Osteoblast (primary cell): ENCODE measurements at places on chromosomes 16 and 17. TPM values are rescaled to one million over a fixed set of nuclear protein-coding genes. Genes with fewer than 3 reads are reported as not detected.

DNA sequence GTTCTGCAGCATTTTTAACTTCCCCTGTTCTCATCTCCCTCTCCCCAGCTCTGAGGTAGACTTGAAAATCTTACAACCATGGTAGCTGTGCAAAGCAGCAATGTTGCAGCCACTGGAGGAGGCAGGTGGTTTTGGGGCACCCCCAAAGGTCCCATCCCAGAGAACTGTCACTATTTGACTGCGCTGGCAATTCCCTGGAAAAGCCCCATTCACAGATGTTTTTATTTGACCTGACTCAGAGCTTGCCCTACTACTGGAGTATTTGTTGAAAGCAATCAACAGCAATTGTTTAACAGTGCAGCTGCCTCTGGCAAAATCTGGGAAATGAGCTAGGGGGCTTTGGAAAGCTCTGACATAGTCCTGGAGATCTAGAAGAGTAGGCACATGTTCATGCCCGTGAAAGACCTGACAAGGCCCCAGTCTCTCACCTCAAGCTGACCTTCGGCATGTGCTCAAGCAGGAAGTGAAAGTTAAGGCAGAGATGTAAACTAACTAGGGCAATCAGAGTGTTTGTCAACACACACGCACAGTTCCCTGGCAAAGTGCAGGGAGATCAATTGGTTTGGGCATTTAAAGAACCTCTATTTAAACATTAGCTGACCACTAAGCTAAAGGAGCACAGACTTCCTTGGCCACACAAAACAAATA, 19.7 kb upstream of the PIK3R5 start:
- no peak for DNase-seq

The ITGAL gene
- 0.36 TPM in 1 of 2 replicates, not detected in the other for total RNA-seq

DNA sequence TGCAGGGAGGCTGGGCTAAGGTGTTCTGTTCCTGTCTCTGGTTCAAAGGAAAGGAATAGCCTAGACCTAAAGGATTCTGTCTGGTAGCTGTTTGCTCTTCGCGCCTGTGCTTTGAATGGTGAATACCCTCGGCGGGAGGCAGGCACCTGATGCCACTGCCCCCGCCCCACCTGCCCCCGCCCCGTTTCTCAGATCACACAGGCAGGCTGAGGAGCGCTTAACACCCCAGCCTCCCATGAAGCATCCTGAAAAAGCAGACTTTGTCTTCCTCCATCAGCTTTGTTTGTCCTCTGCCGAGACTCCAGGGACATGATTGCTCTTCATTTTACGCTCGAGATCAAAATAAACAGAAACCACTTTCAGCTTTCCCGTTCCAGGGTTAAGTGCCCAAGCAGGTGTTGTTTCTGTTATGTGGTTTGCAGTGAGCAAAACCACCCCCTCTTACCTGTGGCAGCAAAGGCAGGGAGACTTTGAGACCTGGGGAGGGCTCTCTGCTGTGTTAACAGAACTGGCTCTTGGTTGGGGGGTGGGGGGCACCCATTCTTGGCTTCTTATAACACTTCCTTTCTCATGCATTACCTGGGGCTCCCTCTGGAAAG, 452.1 kb downstream of the WWOX start:
- DNase-seq, result no peak

The CNEP1R1 gene
- 27.1 and 30.1 TPM in 2 replicates for total RNA-seq

GRCh38 chr17:78715876-78716275, 66.2 kb downstream of the CYTH1 start:
- DNase-seq, result no peak

GRCh38 chr17:74571621-74572270, 4.4 kb upstream of the CD300H start:
- DNase-seq, result no peak

DNA sequence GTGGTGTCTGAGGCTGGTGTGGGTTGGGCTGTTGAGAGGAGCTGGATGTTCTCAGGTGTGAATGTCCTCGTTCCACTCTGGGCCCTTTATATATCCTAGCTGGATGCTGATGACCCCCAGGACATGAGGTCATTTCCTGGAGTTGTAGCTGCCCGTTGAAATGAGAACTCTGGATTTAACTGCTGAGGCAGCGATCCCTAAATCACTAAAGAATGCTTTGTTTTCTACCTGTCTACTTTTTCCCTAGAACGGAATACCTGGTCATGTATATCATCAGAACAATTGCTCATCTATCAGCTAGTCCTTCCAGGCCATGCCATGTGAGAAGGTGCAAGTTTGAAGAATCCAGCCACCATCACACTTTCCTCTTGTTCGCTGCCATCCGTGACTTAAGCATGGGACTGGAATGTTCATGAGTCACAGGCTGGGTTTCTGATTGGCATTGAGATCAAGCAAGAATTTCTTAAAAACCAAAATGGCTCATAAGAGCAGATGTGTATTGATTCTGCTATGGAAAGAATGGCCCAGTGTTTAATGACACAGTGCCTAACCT, at the start of gene KRTAP2-3:
KRTAP2-3 (minus strand) TSS at position 63 of the 553 bp plus-strand sequence. CDS start 64 bp downstream, outside the sequence.
- peak; percentile 88 for DNase-seq

- peak; percentile 62 for DNase-seq
Measured at GRCh38 chr16:31347445-31347844, 7.5 kb upstream of the ITGAX start.
